ENCODE measurements at places on chromosomes 11 and 22.

- DNase-seq = no peak
Measured at GRCh38 chr22:46007848-46008261, 30.9 kb upstream of the WNT7B start.

- no peak for DNase-seq
Measured at GRCh38 chr11:113072237-113072858, 111.1 kb downstream of the NCAM1 start.

DNA sequence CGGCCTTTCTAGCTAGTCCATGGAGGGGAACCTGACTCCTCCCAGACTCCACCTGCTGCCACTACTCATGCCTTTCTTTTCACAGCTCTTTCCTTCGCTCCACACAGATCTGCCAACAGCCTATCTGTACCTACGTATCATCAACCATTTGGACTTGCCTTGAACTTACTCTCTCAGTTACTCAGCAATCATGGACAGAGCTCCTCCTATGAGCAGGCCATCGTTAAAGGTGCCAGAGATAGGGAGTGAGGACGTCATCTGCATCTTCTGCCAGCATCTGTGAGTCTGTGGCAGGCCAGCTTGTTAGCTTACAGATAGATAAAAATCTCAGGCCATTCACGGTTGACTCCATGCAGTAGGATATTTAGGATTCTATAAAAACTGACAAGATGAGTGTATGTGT is 162.9 kb upstream of the ZBED5 start:
- no peak for DNase-seq

DNA sequence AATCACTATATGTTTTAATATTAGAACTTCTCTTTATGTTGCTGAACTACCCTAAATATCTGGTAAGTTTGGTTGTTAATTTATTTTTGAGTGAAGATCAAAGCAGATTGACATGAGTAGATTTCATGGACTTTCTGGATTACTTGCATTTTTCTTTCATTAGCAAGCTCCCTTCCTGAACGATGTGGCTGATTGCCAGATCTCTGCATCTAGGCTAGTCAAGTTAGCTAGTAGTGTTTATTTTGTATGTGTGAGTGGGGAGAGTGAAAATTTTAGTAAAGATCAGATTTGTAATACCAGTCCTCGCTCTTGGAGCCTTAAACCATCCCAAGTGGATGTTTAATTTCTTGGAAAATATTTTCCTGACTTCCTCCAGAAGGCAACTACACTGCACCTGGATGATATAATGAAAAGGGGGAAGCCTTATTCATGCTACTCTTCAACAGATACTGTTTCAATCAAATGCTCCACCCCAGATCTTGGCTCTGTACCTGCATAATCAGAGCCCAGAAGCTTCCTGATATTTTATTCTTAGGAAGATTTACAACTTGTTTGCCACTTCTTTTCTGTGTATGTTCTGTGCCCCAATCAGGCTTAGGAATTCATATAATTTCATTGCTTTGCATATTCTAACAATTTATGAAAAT is 143.2 kb upstream of the GRIA4 start:
- DNase-seq = no peak

DNA sequence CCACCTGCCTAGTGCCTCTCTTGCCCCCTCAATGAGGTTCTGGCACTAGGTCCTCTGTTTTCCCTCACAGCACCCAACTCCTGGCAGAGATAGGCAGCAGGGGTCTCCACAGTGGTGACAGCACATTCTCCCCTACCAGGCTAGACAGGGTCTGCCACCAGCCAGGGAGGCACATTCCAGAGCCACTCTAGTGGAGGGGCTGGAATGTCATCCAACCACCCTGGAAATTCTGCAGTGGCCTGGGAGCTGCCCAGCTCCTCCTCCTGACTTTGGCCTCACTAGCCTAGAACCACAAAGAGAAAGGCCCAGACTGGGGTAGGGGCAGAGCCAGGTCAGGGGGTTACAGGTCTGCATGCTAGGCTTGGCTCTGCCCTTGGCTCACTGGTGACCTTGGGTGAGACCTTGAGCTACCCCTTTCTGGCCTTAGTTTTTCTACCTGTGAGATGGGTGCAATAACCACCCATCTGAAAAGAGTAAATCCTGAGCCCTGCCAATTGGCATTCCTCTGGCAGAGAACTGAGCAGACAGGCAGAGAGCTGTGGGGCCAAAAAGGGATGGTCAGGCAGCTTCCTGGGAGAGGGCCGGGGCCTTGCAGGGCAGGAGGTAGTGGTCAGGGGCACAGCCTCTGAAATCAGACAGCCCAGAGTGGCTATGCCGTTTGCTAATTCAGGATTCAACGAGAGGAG is 7.1 kb downstream of the P2RY2 start:
- DNase-seq = no peak

- DNase-seq = no peak
Measured at GRCh38 chr11:12291766-12292165, 85.6 kb upstream of the PARVA start.

DNA sequence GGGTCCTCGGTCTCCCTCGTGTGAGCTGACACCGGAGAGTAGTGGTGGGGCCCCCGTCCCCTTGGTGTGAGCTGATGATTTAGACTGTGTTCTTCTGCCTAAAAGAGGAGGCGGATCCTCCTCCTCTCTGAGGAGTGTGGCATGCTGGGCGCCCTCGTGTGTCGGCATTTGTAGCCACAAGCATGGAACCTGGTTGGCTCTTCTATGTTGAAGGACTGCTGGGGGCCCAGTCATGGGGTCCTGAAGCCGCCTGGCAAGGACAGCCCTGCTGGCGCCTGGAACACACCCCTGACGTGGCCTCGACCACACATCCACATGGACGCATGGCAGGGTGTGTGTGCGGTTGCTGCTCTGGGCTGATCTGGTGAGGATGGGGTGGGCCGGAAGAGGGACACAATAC is 50.2 kb downstream of the AP2A2 start:
- no peak for DNase-seq

GRCh38 chr11:92022499-92022898 is 202.1 kb upstream of the FAT3 start:
- DNase-seq = no peak

DNA sequence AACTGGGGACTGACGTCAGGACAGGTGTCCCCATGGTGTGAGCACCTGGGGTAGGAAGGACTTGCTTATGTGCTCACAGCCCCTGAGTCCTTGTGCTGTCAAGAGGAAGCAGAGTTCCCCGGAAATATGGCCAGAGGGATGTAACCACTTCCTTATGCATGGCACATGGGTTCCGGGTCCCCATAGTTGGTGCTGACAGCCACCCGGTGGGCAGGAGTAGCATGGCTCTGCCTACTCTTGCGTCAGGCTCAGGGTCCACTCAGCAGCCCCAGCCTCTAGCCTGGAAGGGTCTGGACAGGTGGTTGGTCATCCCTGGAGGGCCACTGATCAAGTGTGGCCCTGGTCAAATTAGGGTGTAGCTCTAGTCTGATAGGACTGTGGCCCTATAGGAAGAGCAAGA is 42.8 kb upstream of the CCND1 start:
- no peak for DNase-seq

DNA sequence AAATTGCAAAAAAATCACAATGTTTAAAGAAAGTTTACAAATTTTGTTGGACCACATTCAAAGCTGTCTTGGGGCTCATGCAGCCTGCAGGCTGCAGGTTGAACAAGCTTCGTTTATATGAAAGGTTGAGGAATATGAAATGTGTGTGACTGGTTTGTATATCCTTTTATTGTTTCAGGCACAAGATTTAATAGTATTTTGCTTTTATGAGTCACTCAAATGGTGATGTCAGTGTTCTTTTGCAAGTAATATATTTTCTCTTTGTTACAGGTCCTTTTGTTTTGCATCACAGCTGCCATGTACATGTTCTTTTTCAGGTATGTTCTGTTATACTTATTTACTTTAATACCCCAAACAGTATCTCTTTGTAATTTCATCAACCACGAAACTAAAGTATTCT is 198.6 kb downstream of the TMEM135 start:
- no peak for DNase-seq

GRCh38 chr11:83392556-83392955 is 106.4 kb upstream of the CCDC90B start:
- DNase-seq = no peak
